ENCODE measurements at places on chromosomes 5 and 9. TPM values are rescaled to one million over a fixed set of nuclear protein-coding genes. Genes with fewer than 3 reads are reported as not detected.

GRCh38 chr5:82584631-82585030 lies 306.5 kb upstream of the RPS23 start:
- H3K4me1 ChIP-seq, result no peaks in the 10 kb centered on the region
- DNase-seq, result no peak
- H3K27me3 ChIP-seq, result no peaks in the 10 kb centered on the region
- H3K27ac ChIP-seq, result no peak overlapping the region
- H3K4me3 ChIP-seq, result no peak overlapping the region

- no peak overlapping the region for H3K27ac ChIP-seq
- no peaks in the 10 kb centered on the region for H3K4me1 ChIP-seq
- H3K4me3 ChIP-seq, result no peak overlapping the region
- no peaks in the 10 kb centered on the region for H3K36me3 ChIP-seq
- DNase-seq, result no peak
Measured at GRCh38 chr5:29054694-29055093, 2016.3 kb upstream of the CDH9 start.

DNA sequence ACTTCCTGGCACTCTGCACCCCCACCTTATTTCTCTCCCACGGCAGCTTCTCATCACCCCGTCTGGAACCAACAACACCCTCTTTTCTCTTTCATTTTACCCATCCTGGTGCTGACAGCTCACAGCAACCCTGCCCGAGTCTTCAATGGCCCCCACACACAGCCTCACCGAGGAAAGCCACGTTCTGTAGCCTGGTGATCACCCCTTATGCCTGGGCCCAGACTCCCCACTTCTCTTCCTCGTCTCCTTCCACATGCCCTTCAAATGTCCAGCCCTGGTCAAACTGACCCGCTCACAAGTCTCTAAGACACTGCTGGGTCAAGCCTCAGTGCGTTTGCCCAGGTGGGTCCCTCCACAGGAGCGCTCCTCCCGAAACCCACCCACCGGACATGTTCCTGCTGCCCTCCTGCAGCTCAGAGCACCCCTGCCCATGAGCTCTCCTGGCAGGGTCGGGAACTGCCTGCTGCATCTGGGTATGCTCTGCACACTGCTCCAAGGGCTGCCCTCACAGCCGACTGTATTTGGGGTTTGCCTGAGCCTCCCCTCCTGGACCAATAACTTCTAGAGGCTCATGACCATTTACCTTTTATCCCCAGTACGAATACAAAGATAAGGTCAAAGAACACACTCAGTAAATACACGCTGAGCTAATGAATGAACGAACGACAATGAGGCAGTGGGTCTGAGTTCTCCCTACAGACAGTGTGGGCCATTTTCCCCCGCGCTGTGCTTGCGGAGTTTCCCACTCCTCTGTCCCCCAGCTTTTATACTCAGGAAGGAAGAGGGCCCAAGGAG lies 154.7 kb upstream of the PHYKPL start:
- no peaks in the 10 kb centered on the region for H3K27me3 ChIP-seq
- no peak overlapping the region for H3K27ac ChIP-seq
- H3K4me1 ChIP-seq, result no peaks in the 10 kb centered on the region
- no peak for DNase-seq

DNA sequence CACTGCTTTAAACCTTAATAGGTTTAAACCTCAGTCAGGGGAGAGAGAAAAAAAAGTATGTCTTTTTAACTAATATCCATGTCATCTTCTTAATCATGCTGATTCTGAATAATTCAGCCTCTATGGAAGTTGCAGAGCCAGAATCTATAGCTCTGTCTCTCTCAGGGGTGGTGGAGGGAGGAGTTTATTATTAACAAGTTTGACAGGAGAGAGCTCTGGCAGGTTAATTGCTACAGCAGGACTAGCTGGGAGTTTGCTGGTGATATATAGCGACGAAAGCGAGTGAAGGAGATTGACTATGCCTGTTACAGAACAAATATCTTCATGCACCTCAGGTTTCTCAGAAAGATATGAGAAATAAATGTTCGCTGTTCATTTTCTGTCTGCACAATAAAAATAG lies 586.4 kb downstream of the TLE4 start:
- H3K27me3 ChIP-seq, result no peaks in the 10 kb centered on the region
- no peaks in the 10 kb centered on the region for H3K36me3 ChIP-seq
- no peak for DNase-seq
- no peak overlapping the region for H3K27ac ChIP-seq
- no peaks in the 10 kb centered on the region for H3K4me1 ChIP-seq

DNA sequence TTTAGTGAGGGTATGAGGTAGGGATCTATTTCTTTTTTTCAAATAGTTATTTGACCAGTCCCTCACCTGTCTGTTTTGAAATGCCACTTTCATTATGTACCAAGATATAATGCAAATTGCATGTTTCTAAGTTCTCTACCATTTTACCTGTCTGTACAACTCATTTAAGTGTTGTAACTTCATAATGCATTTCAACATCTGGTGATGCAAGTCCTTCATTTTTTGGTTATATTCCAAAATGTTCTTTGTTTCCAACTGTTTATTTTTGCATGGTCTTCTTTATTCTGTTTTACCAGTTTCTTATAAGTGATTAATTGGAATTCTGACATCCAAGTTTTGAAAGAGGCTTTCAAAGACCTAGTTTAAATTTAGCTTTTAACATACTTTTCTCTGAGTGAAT lies 26.8 kb downstream of the TDRD7 start:
- no peaks in the 10 kb centered on the region for H3K27me3 ChIP-seq
- H3K27ac ChIP-seq, result no peak overlapping the region
- no peak overlapping the region for H3K4me3 ChIP-seq
- peaks cover 6% of the 10 kb centered on the region for H3K36me3 ChIP-seq
- DNase-seq, result no peak
- no peaks in the 10 kb centered on the region for H3K4me1 ChIP-seq

DNA sequence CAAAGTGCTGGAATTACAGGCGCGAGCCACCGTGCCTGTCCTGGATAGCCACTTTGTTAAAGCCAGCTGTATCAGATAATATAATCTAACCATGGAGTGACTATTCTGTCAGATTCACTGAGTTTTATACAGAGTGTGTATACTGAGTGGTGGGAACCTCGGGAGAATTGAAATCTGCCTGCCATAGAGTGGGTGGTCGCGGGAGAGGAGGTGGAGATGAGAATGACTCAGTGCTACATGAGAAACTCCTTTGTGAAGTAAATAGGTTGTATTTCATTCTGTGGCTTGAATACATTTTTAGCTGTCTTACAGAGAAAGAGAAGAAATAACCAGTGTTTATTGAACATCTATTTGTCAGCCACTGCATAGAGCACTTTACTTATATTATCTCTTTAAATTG lies 26.4 kb downstream of the ATP6V0E1 start:
- H3K4me1 ChIP-seq, result peaks cover 52% of the 10 kb centered on the region
- no peak for DNase-seq
- H3K27ac ChIP-seq, result no peak overlapping the region
- no peak overlapping the region for H3K4me3 ChIP-seq
- no peaks in the 10 kb centered on the region for H3K36me3 ChIP-seq

- H3K36me3 ChIP-seq, result no peaks in the 10 kb centered on the region
- no peaks in the 10 kb centered on the region for H3K27me3 ChIP-seq
- peaks cover 6% of the 10 kb centered on the region for H3K4me1 ChIP-seq
- no peak overlapping the region for H3K4me3 ChIP-seq
Measured at GRCh38 chr5:83972909-83973308, 252.3 kb upstream of the HAPLN1 start.

GRCh38 chr9:69637193-69637816 lies 34.9 kb downstream of the APBA1 start:
- no peaks in the 10 kb centered on the region for H3K4me1 ChIP-seq
- H3K27me3 ChIP-seq, result no peaks in the 10 kb centered on the region
- no peak for DNase-seq
- H3K4me3 ChIP-seq, result no peak overlapping the region
- H3K27ac ChIP-seq, result no peak overlapping the region

GRCh38 chr5:42285230-42285629 lies 138.0 kb upstream of the GHR start:
- H3K4me3 ChIP-seq, result no peak overlapping the region
- DNase-seq, result no peak
- no peaks in the 10 kb centered on the region for H3K36me3 ChIP-seq

GRCh38 chr5:62778316-62779009 lies 199.8 kb downstream of the LRRC70 start:
- H3K4me3 ChIP-seq, result no peak overlapping the region
- H3K36me3 ChIP-seq, result no peaks in the 10 kb centered on the region
- no peaks in the 10 kb centered on the region for H3K27me3 ChIP-seq

DNA sequence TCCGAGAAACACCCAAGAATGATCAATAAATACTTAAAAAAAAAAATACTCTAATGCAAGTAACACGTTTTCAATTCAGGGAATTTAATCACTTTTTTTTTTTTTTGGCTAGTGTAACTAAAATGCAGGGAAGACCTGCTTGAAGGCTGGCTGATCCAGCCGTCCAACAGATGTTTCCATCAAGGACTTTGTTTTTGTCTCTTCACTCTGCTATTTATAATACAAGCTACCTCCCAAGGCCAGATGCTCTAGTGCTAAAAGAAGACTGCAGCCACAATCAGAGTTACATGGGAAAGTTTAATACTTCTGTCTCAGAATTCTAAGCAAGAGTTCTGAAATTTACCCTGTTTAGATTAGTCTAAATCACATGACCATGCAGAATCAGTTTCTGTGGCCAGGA lies 14.5 kb downstream of the TBCA start:
- no peaks in the 10 kb centered on the region for H3K27me3 ChIP-seq
- H3K4me1 ChIP-seq, result peaks cover 8% of the 10 kb centered on the region
- no peaks in the 10 kb centered on the region for H3K36me3 ChIP-seq
- DNase-seq, result no peak

DNA sequence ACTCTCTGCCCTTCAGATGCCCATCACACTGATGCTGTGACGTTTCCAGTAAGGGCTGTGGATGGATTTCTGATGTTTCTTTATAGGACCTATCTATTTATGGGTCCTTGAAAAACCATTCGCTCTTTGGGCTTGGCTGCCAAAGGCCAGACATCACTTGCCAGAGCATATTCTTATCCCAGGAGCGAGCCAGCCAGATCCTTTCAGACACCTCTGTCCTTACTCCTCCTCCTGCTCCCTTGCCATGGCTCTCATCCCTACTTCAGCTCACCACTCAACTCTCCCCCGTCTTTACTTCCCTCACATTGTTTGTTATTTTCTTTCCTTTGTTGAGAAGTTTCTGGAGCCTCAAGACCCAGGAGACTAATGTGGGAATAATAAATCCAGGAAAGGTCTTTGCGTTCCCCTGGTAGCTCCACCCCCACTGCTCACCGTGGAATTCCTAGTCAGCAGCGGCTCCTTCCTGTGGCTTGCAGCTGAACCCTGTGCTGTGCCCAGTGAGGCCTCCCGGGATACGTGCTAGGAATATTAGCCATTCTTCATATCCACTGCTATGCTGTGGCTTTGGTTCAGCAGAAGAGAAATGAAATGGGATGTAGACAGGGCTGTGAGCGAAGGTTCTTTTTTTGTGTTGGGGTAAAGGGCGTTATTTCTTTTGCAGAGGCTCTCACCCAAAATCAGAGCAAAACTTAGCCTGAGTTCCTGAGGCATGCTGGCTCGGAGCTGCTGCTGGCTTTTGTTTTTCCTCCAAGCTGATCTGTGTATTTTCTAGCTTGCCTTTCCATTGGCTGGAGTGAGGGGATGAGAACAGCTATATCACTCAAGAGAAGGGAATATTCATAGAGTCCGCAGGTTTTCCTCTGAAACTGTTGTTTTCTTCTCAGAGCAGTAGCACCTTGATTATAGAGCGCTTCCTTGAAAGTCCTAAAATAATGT lies 171.1 kb downstream of the SAXO1 start:
- H3K27me3 ChIP-seq, result no peaks in the 10 kb centered on the region
- no peak overlapping the region for H3K4me3 ChIP-seq
- H3K4me1 ChIP-seq, result peaks cover 19% of the 10 kb centered on the region
- H3K27ac ChIP-seq, result peak overlapping the region; percentile 46
- DNase-seq, result no peak
- H3K36me3 ChIP-seq, result no peaks in the 10 kb centered on the region

- H3K36me3 ChIP-seq, result no peaks in the 10 kb centered on the region
- DNase-seq, result no peak
- H3K27me3 ChIP-seq, result no peaks in the 10 kb centered on the region
- H3K27ac ChIP-seq, result no peak overlapping the region
- H3K4me1 ChIP-seq, result no peaks in the 10 kb centered on the region
Measured at GRCh38 chr9:18390393-18390792, 83.6 kb upstream of the ADAMTSL1 start.

- peaks cover under 1% of the 10 kb centered on the region for H3K36me3 ChIP-seq
- no peak overlapping the region for H3K4me3 ChIP-seq
- H3K27me3 ChIP-seq, result no peaks in the 10 kb centered on the region
- H3K27ac ChIP-seq, result no peak overlapping the region
- no peak for DNase-seq
- no peaks in the 10 kb centered on the region for H3K4me1 ChIP-seq
Measured at GRCh38 chr5:55387865-55388264, 80.1 kb downstream of the MTREX start.

The ECSCR gene
- total RNA-seq, result 2.4 TPM

The LEAP2 gene
- 0.29 TPM for total RNA-seq

The RNF208 gene
- 2.7 TPM for total RNA-seq

The ECM2 gene
- total RNA-seq, result 1.8 TPM

The INSL6 gene
- not detected for total RNA-seq

All from esophagus squamous epithelium (tissue), 5 donors.